Amniotic stem cell (primary cell): ENCODE measurements at places on chromosomes 4 and X.

DNA sequence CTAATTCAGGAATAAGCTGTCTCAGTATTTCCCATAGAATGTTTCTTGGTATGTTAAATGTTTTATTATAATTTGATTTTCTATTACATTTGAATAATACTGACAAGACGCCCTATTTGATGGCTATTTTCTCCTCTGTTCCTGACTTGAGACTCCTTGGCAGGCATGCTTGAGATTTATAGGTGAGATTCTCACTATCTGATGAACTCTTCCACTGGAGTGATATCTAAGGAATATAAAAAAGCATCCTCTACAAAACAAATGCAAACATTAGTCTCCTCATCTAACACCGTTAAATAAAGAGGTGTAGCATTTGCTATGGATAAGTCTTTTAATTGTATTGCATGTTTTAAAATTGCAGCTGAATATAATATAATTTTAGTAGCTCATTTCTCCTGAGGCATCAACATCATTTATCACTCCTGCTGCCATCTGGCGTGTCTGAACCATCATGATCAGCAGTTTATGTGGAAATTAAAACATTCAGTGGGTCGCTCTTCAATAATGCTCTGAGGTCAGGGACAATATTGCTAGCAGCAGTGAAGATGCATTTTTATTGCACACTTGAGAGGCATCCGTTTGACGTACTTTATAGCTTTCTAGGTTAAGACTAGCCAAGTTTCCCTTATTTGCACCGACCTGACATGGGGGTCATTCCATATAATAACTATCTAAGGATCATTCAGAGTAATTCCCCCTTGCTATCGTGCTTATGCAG is 210.4 kb upstream of the GALNTL6 start:
- no peak for DNase-seq

DNA sequence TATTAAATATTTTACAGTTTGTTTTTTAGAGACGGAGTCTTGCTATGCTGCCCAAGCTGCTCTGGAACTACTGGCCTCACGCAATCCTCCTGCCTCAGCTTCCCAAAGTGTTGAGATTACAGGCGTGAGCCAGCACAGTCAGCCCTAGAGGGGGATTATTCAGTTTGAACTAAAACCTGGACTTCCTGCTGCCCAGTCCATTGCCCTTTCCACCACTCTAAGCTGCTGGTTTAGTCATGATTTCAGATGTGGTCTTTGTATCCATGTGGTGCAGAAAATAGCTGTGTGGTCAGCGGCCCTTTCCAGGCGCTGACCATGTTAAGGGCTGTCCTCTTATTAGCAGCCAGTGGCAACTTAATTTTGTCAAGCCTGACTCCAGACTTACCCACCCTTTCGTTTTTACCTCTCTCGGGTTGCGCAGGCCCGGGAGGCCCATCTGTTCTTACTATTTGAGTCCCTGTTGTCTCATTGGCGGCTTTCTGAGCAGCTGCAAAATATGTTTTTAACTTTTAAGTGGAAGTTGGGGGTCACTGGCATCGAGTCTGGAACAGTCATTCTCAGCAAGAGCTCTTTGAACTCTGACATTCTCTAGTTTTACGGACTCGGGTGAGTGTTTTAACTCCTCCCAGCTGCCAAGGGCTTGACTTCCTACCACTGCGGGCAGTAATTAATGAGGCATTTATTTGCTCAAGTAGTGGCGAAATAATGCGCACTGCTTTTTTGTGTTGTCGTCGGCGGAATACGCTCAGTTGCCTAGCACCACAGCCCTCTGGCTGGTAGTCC is 773 bp upstream of the VMA21 start:
- DNase-seq: no peak

DNA sequence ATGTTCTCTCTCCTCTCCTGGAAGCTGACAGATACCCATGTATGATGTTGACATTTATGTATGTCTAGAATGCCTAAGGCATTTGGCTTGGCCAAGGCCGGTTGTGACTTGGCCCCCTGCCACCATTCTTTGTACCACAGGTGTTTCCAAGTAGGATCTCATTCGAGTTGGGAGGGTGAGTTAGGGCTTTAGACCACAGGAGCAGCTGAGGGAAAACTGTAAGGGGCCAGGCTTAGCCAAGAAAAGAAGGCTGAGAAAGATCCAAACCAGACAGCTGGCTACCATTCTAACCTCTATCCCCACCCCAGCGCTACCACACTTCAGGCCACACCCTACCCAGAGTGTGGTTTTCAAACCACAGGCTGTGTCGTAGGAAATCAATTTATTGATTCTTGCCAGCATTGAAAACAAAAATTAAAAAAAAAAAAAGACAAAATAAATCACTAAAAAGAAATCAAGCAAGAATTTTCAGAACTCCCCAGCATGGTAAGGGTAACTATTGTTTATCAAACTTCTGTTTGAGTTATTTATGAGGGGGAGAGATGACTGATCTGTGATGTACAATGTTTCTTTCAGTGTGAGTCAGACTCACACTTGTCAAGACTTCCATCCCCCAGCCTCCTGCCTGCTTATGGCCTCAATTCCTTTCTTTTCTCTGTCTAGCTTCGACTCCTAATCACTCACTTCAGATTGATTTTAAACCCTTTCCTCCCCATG is 9.9 kb downstream of the TMSB4X start:
- no peak for DNase-seq

GRCh38 chr4:103400405-103400804 is 202.3 kb upstream of the CENPE start:
- DNase-seq: no peak

GRCh38 chrX:130772105-130772775 is 130.8 kb downstream of the ENOX2 start:
- peak; percentile 20 for DNase-seq

- no peak for DNase-seq
These were observed 1.8 kb downstream of the ATP11C start for GRCh38 chrX:139930916-139931645.

DNA sequence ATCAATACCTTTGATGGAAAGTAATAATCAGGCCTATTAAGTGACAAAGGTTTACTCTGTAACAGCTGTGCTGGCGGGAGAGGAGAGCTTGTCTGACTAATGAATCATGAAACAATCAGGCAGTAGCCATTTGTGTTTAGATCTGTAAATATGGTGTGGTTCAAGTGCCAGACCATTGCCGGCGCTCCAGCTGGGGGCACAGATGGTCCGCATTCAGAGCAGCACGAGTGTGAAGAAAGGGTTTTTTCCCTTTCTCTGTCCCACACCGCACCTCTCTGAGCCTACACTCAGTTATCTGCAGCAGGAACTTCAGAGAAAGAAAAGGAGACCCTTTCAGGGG is 111.3 kb upstream of the PAQR3 start:
- DNase-seq: no peak

- no peak for DNase-seq
These were observed 12.7 kb downstream of the ADGRL3 start for GRCh38 chr4:61212788-61213187.

- DNase-seq: no peak
These were observed 30.5 kb downstream of the TMEM271 start for GRCh38 chr4:545612-546011.

GRCh38 chr4:624705-625590 is at the start of gene PDE6B:
TSS of gene PDE6B (plus strand) at chr4:625573. CDS start at chr4:625627, 54 bp downstream.
- DNase-seq: no peak

DNA sequence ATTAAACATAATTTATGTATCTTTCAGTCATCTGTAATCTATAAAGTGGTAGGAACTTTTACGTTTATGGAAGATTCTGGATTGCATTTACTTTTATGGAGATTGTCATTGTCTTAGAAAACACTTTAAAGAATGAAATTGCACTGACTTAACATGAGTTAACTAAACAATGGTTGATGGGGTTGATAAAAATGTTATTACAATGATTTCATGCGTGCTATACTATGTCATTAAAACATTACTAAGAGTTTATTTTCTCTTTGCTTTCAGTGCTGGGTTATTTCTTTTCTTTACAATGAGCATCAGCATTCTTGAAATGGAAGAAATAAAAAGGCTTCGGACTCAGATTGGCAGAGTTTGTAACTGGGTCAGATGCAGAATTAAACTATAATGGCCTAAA is 67.1 kb upstream of the PDLIM3 start:
- DNase-seq: no peak

GRCh38 chrX:23013366-23013765 is 13.6 kb downstream of the DDX53 start:
- no peak for DNase-seq

- no peak for DNase-seq
These were observed 29.1 kb upstream of the CRMP1 start for GRCh38 chr4:5921981-5922380.

GRCh38 chrX:11351375-11352295 is 58.4 kb downstream of the AMELX start:
- DNase-seq: no peak

GRCh38 chrX:13487731-13488505 is 81.5 kb upstream of the EGFL6 start:
- peak; percentile 42 for DNase-seq

DNA sequence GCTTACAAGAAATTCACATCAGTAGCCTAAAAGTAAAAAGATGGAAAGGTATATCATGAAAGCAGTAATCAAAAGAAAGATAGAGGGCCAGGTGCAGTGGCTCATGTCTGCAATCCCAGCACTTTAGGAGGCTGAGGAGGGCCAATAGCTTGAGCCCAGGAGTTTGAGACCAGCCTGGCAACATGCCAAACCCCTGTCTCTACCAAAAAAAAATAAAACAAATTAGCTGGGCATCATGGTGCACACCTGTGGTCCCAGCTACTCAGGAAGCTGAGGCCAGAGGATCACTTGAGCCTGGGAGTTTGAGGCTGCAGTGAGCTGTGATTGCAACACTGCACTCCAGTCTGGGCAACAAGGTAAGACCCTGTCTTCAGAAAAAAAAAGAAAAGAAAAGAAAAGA is 55.5 kb downstream of the GSPT2 start:
- DNase-seq: no peak

DNA sequence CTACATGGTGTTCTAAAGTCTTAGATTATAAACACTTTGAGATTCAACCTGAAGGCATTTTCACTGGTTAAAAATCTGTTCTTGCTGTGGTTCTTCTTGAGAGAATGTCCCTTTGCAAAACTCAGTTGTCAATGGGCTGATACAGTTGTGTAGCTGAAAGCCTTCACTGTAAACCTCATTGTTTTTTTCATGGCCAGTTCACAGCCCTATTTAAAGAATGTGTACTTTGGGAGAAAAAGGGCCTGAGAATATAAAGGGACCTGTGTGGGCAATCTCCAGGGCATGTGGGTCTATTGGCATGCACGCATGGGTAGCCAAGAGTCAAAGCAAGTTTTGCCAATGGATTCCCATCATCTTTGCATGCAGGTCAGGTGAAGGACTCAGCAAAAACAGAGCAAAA is 7.8 kb upstream of the MAP7D3 start:
- DNase-seq: no peak

GRCh38 chr4:158020734-158021346 is 152.0 kb downstream of the GASK1B start:
- DNase-seq: peak; percentile 54

GRCh38 chrX:9337046-9337445 is 127.8 kb upstream of the TBL1X start:
- no peak for DNase-seq

- DNase-seq: no peak
These were observed 82.2 kb downstream of the EFHC2 start for GRCh38 chrX:44261286-44261685.

DNA sequence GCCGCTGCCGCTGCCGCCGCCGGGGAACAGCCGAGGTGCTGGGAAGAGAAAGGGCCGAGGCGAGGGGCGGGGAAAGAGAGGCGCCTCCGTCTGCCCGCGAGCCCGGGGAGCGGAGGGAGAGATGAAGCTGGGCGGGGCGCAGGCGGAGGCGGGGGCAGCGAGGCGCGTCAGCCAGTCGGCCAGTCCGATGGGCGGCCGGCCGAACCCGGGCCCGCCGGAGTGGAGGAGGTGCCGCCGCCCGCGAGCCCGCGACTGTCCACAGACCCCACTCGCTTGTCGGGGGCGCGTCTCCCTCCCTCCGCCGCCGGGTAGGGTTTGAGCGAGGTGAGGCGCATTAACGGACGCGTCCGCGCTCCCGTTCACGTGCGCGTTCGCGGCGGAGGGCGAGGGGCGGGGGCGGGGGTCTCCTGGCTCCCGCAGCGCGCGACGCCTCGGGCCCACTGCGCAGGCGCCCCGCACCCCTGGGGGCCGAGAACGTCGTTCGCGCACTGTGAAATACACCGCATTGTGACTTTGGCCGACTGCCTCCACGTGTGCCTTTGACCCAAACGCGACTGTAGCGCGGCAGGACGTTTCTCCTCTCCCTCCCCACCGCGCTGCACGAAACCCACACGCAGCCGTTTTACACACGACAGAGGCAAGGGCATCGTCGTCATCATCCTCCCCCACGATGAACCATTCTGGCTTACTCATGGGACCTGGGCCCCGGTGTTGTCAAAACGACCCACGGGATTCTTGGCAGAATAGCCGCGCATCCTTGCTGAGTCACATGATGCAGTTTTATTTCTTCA is at the start of gene NUDT11:
NUDT11 (minus strand) TSS at position 92 of the 791 bp plus-strand sequence. CDS start 148 bp downstream, outside the sequence.
- no peak for DNase-seq

- DNase-seq: no peak
These were observed 160.4 kb downstream of the PAPSS1 start for GRCh38 chr4:107559653-107560052.

DNA sequence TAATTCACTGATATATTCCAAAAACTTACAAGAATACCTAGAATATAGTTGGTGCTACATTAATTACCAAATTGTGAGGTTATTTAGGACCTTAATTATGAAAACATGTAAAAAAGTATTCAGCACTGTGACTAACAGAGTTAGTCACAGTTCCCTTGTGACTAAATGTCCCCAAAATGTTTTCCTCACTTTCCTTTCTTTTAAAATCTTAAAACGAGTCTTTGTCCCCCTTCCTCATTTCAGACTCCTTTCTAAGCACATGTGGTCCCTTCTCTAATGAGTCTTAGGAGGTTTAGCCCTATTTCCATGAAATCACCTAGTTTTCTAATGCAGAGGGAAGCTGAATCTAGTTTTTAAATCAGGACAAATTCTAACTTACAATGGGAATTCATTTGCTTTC is 175.0 kb downstream of the PPP3CA start:
- no peak for DNase-seq

- no peak for DNase-seq
These were observed 34.7 kb downstream of the CRMP1 start for GRCh38 chr4:5858020-5858769.

DNA sequence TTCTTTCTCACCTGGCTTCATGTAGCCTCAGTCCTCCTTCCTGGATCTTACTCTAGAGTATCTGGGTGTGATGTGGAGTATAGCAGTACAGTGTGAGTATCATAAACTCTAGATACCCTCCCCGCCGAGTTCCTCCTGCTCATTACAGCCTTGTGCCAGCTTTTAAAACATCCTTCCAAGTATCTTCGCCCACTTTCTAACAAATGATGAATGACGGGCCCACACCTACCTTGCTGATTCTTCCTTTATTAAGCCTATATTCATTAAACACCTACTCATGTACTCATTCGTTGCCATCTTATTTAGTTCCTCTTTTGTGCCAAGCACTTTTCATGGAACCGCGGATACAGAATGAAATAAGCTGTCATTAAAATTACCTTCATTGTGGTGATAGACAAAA is 1585.3 kb upstream of the TENM3 start:
- DNase-seq: no peak

DNA sequence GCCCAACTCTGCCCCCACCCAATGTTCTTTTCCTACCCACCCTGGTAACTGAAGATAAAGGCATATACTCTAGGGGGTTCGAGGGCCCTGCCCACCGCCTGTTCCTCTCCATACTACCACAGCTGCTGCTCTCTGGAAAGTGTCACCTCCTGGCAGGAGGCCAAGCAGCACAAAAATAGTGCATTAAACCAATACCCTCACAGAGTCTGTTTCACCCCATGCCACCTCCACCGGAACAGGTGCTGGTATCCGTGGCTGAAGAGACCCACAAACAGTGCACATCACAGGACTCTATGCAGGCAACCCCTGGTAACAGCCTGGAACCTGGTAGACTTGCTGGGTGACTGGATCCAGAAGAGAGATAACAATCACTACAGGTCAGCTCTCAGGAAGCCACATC is 85.1 kb upstream of the CTSO start:
- DNase-seq: no peak
